ENCODE measurements at places on chromosomes 12 and 14.

DNA sequence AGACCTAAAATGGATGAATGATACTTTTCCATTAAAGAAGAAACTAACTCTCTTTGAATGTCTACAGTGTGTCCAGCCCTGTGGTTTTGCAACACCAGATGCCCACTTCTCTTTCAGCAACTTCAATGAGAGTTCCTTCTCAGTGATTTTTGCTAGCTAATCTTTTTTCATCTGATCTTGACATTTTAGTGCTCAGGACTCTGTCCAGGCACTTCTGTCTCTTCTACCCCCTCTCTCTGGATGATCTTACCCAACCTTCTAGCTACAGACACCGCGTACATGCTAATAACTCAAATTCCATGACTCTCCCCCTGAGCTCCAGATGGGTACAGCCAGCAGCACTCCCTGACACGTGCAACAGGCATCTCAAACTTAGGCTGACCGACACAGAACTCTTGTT lies 161.1 kb upstream of the FOXN3 start:
- no peak for DNase-seq

GRCh38 chr12:51328587-51328986 lies 4.6 kb upstream of the BIN2 start:
- DNase-seq, result no peak

GRCh38 chr12:49809906-49810389 lies 18.3 kb downstream of the NCKAP5L start:
- DNase-seq, result no peak

GRCh38 chr12:76489737-76490136 lies 69.8 kb downstream of the OSBPL8 start:
- no peak for DNase-seq

DNA sequence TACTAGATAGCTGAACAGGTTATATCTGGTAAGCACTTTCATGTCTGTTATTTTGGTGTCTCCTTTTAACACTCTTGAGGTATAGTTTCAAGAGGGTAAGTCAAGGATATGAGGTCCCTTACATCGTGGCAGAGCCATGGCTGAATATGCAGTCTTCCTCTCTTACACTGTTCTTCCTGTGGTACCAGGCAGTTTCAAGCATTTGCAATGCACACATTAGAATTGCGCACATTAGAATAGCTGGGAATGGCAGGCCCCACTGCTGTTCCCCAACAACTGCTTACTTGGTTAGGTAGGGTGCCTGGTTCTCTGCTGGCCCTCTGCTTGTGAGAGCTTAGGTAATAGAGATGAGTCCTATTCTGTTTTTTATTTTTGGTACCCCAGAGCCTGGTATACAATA lies 41.2 kb downstream of the TMTC2 start:
- no peak for DNase-seq

- no peak for DNase-seq
Measured at GRCh38 chr12:77189901-77190416, 124.6 kb upstream of the E2F7 start.

DNA sequence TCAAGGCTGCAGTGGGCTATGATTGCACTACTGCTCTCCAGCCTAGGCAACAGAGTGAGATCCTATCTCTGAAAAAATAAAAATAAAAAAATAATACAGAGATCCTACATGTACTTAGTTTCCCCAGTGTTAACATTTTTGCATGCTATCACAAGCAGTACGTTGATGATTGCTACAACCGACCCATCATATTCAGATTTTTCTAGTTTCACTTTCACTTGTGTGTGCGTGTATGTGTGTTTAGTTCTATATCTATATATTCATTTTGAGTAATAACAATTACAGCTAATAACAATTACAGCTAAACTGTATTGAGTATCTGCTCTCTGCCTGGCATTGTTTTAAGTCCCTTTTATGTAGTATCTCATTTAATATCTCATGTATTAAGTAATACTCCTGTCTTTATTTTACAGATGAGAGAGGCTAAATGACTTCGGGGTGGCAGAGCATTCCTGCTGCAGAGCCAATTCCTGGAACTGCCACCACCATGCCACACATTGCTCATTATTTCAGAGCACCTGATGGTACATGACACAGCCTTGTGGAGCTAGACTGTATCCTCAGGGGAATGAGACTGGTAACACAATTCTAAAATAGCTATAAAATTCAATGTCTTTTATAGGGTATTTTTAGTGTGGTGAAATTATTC lies 153.1 kb downstream of the BCAT1 start:
- DNase-seq, result no peak

DNA sequence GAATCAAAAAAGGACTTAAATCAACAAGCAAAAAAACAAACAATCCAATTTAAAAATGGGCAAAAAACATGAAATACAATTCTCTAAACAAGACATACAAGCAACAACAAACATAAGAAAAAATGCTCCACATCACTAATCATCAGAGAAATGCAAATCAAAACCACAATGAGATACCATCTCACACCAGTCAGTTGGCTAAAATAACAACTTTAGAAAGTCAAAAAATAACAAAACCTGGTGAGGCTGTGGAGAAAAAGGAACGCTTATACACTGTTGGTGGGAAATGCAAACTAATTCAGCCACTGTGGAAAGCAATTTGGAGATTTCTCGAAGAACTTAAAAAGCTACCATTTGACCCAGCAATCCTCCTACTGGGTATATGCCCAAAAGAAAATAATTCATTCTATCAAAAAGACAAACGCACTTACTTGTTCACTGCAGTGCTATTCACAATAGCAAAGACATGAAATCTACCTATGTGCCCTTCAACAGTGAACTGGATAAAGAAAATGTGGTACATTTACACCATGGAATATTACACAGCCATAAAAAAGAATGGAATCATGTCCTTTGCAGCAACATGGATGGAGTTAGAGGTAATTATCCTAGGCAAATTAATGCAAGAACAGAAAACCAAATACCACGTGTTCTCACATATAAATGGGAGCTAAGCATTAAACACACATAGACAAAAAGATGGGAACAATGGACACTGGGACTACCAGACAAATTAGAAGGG lies 26.9 kb downstream of the PRKD1 start:
- DNase-seq, result no peak

GRCh38 chr12:117022465-117022864 lies 76.8 kb downstream of the TESC start:
- no peak for DNase-seq

DNA sequence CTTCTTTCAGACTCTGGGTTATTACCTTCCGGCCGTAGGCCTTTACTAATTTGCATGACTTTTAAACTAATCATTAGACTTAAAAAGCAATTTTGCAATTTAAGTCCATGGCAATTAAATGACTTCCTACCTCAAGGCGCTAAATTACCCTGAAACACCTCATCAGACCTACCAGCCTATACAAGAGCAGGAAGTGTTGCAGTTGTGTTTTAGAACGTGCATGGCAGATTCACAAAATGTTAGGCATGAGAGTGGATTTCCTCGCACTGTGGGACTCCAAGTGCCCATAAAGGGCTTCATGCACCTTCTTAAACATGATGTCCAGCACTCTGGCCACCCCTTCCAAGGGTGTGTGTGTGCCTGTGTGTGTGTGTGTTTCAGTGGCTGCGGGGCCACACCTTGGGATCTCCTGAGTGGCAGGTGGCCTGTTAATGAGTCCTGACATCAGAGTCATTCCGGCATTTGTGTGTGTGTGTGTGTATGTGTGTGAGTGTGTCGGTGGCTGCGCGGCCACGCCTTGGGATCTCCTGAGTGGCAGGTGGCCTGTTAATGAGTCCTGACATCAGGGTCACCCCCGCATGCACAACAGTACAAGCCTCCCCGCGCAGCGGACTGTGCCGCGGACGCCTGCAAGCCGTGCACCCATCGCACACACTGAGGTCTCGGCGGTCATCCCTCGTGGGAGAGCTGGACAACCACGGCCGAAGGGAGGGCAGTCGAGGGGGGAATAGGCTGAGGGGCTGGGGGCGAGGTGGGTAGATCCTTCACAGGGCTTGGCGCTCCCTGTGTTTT lies 900 bp downstream of the C2CD5 start:
- no peak for DNase-seq

DNA sequence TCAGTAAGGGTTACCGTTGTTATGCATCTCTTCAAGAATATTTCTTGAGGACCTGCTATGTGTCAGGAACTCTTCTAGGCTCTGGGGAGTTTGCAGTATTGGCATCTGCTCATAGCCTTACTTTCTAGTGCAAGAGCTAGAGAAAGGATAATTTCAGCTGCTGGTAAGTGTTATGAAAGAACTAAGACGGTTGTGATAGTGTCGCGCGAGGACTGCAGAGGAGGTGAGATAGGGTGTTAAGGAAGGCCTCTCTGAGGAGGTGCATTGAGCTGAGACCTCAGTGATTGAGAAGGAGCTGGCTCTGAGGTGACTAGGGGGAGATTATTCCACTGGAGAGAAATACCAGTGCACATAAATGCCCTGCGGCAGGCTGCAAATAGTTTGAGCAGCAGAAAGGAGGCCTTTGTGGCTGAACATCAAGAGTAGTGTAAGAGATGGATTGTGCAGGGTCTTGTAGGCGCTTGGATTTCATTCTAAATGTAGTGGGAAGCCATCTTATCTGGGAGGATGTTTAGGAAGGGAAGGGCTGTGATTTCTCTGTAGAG lies 824 bp downstream of the DDX55 start:
- DNase-seq, result no peak

DNA sequence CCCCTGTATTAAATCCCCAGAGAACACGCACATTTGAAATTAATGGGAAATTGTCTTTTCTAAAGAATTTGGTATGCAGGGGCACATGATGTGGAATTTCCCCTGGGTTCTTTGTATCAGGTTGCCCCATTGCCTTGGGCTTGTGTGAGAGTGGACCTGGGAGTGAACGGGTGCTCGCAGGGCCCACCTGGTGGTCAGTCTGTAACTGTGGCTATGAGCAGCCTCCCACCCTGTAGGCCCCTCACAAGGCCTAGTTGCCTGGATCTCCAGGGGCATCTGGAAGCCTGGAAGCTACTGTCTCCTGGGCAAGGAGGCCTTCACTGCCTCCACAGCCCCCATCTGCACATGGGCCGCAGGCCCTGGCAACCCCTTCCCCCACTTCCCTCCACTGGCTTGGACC lies 96.7 kb downstream of the SLC25A47 start:
- DNase-seq, result no peak

GRCh38 chr14:28482251-28483040 lies 284.1 kb upstream of the FOXG1 start:
- DNase-seq, result no peak

- DNase-seq, result no peak
Measured at GRCh38 chr12:120121766-120122293, 5.3 kb upstream of the RAB35 start.

- DNase-seq, result no peak
Measured at GRCh38 chr12:116182359-116183063, 95.0 kb downstream of the MED13L start.

- DNase-seq, result no peak
Measured at GRCh38 chr12:132707241-132707640, 3.4 kb upstream of the PGAM5 start.

GRCh38 chr14:34157651-34158050 lies 206.8 kb upstream of the EGLN3 start:
- DNase-seq, result no peak

DNA sequence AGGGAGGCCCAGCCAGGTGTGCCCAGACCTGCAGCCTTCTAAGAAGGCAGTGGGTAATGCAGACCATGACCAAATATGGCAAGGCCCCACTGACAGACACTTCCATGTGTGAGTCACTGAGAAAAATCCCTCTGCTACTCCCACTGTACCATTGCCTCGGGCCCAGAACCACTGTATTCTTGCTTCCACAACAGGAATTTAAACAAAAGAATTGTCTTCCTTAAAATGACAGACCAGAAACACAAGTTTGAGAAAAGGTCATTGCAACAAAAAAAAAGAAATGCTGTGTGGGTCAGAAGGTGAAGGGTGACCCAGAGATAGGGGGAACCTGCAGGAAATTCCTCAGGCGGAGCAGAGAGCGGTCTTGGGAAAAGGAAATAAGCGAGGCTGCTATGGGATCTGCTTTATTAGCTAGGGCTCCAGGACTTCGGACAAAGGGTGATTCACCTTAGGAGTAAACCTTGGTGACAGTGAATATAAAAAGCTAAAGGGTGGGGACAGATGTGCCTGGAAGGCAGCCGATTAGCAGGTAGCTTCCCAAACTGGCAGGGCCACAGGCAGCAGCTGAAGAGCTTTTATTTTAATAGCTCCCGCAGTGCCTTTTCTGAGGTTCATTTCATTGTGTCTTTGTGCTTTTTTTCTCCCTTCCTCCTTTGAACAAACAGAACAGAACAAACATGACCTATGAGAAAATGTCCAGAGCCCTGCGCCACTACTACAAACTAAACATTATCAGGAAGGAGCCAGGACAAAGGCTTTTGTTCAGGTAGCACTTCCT lies 185.3 kb upstream of the BCL2L14 start:
- DNase-seq, result no peak

- no peak for DNase-seq
Measured at GRCh38 chr12:49979791-49980190, 7.0 kb downstream of the AQP6 start.

- DNase-seq, result no peak
Measured at GRCh38 chr14:99744199-99744872, 48.9 kb upstream of the EML1 start.

DNA sequence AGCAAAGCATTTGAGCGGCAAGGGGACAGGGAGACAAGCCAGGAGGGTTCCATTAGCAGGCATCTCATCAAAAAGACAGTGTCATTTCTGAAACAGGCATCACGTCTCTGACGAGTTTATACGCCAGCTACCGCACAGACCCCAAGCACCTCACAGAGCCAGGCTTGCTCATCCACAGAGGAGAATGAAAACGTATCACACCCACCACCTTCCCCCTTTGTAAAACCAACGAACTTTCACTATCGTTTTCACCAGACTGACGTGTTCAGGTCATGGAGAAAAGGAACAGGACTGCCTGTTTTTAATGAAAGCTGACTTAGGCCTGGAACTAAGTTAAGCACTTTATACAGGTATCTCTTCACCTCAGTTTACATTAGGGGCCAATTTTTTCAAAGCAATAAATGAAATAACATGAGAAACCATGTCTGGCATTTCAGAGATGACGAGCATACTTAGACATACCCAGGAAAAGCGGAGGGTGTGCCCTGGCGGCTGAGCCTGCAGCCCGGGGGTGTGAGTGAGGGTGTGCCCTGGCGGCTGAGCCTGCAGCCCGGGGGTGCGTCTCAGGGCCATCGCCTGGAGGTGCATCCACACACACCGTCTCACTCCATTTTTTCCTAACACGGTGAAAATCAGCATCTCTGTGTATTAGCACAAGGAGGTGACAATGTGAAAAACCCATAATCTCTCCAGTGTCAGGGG lies 41.9 kb downstream of the STX2 start:
- no peak for DNase-seq

DNA sequence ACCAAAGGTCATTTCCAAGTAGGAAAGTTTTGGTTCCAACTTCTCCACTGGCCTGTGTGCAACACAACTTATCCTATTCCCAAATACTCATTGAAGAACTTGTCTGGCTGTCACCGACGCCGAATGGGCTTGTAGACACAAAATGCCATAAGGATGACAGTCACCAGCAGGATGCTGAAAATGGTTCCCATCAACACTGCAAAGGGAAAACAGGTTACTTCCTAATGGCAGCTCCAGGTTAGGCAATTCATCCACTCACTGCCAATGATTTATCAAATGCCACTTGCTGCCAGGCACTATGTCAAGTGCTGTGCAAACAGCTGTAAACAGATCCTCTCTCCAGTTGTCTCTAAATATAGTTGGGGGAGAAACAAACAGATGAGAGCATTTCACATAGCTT lies 6.1 kb downstream of the C12orf76 start:
- no peak for DNase-seq
